ENCODE measurements at places on chromosomes 4 and X. TPM values are rescaled to one million over a fixed set of nuclear protein-coding genes. Genes with fewer than 3 reads are reported as not detected.

Gene PLXNA3
- 5.0 TPM for total RNA-seq

DNA sequence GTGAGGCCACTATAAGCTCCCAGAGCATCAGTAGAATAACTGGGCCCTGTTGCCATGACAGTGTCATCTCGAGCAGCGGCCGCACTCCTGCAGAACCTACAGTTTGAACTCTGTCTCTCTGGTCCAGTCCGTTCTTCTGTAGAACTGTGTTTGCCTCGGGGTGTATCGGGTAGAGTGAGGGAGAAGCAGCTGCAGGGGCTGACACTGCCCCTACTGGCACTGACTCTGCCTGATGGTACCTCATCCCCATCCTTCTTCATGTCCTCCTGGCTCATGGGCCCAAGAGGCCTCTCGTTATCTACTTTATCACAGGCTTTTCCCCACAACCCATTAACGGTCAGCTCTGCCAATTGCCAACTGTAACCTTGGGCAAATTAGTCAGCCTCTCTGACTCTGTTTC, 96.5 kb downstream of the NPNT start:
- DNase-seq, result no peak

DNA sequence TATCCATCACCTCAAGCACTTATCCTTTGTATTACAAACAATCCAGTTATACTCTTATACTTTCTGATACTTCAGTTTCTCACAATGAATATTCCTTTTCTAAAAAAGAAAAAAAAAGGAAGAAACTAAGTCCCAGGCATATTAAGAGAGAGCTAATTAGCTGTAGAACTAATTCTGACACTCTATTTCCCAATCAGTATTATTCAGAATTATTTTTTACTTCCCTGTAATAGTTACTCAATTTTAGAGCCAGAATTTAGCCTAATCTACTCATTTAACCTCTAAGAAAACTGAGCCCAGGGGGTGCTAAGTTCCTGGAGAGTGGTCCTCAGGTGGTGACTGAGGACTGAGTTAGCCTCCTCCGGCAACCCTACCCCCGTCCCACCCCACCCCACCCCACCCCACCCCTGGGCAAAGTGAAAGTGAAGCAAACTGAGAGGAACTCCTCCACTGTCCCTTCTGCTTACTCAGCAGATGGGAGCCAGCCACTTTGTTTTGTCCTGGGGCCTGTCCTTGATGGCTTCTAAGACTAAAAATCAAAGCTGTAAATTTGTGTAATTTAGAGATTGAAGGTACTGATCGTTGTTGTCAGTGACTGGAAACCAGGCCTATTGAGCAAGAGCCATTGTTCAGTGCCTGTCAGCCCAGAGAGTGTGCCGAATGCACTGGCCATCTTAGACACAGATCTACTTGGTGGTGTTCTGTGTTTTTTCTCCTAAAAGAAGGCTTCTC, 162.1 kb downstream of the CBR4 start:
- no peak for DNase-seq

Gene CENPVL3
- not detected for total RNA-seq

- no peak for DNase-seq
Measured at GRCh38 chr4:43886196-43886595, 562.4 kb downstream of the KCTD8 start.

Gene PNMA5
- total RNA-seq, result not detected

Gene MAGEA2
- total RNA-seq, result not detected

DNA sequence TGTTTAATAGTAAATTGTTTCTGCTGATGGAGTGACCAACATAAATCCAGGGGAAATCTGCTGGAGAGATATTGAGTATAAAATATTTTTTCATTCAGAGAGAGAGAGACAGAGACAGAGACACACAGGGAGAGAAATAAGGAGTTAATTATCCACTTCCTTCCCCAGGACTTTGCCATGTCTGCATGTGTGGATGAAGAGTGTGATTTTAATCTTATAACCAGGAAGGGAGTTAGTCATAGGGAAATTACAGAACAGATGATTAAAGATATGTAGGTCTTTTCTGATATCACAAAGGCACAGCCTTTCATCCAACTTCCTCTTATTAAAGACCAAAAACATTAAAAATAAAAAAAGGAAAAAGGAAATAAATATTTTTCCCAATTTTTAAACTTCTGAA, 526.3 kb downstream of the SPRY1 start:
- DNase-seq, result no peak

DNA sequence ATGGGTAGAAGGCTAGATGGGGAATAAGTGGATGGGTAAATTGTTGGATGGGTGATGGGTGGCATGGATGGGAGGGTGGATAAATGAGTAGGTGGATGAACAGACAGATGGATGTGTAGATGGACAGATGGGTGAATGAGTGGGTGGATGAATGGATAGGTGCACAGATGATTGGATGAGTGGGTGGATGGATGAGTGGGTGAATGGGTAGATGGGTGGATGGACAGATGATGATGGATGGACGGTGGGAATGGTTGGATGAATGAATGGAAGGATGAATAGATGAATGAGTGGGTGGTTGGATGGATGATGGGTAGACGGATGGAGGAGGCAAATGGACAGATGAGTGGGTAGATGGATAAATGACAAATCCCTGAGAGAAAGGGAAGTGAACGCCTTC, 68.3 kb downstream of the EVC2 start:
- DNase-seq, result no peak

Gene UGT2B15
- total RNA-seq, result not detected
